ENCODE measurements at places on chromosomes 2 and 18. TPM values are rescaled to one million over a fixed set of nuclear protein-coding genes. Genes with fewer than 3 reads are reported as not detected.

The RAX gene
- not detected for total RNA-seq

The MYO3B gene
- total RNA-seq, result 2.6 TPM

The IL1A gene
- 6.1 TPM for total RNA-seq

The CABYR gene
- total RNA-seq, result 1.0 TPM

The AQP4 gene
- total RNA-seq, result 0.24 TPM

The SOCS6 gene
- total RNA-seq, result 6.5 TPM

The DSG4 gene
- total RNA-seq, result 0.16 TPM
